ENCODE measurements at places on chromosomes 3 and 15.

DNA sequence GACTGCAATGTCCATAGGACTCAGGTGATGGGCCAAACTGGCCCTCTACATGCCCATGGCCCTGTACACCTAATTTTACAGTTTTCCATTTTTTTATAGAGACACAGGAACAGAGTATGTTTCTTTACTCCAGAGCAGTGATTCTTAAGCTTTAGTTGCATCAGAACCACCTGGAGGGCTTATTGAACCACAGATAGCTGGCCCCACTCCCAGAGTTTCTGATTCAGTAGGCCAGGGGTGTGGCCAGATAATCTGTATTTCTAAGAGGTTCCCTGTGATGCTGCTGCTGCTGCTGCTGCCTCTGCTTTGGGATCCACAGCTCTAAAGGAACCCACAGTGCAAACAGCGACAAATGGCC lies 5.1 kb downstream of the RBP1 start:
- peak; percentile 66 for DNase-seq

DNA sequence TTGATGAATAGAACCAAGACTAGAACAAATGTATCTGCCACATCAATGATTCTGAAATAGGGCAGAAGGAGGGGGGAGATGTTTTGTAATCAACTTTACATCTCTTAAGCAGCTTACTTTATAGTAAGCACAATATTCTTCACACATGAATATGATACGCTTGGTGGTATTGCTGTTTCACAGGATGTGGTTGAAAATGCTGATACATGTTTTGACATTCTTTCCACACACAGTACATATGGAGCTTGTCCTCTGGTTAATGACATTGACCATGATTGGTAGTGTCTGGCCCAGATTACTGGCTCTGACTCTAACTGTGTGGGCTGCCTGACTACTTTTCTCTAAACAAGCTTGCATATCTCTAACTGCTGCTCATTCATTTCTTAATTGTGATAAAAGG lies 168.9 kb downstream of the KLHL25 start:
- DNase-seq: no peak

DNA sequence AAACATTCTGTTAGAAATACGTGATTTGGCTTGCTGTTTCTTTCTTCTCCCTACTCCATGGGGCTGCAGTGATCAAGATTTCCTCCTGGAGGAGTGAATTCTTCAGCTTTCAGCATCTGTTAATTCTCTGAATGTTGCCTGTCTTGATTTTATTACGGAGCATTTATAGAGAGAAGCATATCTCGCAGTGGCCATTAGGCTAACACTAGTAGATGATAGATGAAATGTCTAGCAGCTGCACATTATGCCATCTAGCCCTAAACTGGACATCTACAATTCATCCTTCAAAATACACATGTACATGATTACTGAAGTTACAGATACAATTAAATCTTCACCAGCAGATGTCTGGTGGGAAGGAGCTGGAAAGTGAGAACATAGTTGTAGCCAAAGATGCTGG lies 769.8 kb upstream of the NECTIN3 start:
- no peak for DNase-seq

DNA sequence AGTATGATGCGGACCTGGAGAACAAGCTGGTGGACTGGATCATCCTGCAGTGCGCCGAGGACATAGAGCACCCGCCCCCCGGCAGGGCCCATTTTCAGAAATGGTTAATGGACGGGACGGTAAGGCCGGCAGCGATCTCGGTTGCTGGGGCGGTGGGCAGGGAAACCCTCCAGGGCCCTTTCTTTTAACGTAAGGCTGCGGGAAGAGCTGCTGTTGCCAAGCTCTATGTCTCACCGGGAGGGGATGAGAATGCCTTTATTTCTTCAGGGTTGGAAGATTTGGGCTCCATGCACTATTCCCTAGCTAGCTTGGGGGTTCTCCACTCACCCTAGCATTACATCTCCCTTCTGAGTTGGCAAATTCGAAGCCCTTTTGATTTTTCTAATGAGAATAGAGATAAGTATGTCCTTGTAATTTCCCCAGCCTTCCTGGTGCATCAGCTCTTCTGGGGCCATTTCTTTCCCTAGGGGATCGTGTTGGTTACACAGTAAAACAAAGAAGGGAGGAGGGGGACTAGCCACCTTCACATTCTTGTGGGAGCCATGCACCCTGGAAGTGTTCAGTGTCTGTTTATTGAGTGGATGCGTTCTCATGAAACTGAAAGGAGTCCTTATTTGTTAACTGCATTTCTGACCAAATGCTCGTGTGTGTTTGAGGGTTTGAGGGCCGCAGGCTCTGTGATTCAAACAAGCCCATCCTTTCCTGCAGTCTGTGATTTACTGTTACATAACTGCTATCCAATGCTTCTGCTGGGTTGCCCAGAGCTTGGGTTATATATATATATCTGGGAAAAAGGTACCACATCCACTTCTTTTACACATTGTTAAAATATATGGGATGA lies 982 bp downstream of the TAGLN3 start:
- no peak for DNase-seq

GRCh38 chr3:40930131-40930538 lies 269.2 kb upstream of the CTNNB1 start:
- DNase-seq: no peak

DNA sequence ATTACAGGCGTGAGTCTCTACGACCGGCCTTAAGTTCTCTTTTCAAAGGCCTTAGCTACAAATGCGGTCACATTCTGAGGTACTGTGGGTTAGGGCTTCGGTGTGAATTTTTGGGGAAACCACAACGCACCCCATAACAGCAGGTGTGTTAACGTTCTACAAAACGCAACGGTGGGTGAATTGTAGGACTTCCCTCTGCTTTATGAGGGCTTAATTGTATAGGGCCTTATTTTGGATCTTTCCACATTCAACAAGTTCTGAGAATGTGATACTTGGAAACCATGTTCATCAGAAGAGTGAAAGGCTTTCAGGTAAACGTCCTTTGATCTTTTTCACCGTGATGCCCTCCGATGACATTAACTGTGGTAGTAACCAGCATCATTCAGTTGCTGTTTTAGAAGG lies 998.6 kb upstream of the CFAP20DC start:
- DNase-seq: no peak
